ENCODE measurements at places on chromosomes 1 and 21.

DNA sequence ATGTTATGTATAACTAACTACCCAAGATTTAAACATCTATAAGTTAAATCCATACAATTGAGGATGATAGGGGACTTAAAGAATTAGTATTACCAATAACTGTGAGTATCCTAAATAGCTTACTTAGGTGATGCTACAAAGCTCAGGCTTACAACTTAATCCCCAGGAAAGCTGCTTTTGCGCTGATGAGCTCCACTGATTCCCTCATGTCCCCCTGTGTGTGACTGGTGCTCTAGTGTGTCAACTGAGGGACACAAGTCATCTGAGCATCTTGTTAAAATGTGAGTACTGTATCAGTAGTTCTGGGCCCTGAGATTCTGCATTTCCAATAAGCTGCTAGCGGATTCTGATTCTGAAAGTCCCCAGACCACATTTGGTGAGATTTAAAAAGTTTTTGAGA, 1458.8 kb downstream of the MRPL39 start:
- no peak for DNase-seq

GRCh38 chr1:228142155-228142691, 2.1 kb downstream of the GUK1 start:
- DNase-seq, result no peak

- DNase-seq, result peak; percentile 78
Measured at GRCh38 chr1:3312898-3313575, 141.4 kb upstream of the ARHGEF16 start.

DNA sequence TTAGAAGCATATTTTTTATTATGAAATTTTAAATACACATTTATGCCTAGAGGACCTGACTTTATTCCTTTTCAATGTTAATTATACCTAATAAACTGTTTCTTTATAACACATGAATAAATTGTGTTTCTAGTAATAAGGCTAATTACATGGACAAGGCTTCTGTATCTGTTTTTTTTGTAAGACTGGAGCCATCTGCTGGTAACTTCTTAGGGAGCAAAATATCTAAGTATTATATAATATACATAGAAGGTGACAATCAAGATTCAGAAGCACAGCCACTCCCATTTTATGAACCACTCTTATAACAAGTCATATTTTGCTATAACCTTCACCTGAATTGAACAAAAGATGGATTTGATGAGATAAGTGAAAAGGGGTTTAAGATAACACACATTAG, 84.2 kb downstream of the LBR start:
- peak; percentile 0 for DNase-seq

- peak; percentile 60 for DNase-seq
Measured at GRCh38 chr1:155962599-155963211, 15.6 kb downstream of the ARHGEF2 start.

DNA sequence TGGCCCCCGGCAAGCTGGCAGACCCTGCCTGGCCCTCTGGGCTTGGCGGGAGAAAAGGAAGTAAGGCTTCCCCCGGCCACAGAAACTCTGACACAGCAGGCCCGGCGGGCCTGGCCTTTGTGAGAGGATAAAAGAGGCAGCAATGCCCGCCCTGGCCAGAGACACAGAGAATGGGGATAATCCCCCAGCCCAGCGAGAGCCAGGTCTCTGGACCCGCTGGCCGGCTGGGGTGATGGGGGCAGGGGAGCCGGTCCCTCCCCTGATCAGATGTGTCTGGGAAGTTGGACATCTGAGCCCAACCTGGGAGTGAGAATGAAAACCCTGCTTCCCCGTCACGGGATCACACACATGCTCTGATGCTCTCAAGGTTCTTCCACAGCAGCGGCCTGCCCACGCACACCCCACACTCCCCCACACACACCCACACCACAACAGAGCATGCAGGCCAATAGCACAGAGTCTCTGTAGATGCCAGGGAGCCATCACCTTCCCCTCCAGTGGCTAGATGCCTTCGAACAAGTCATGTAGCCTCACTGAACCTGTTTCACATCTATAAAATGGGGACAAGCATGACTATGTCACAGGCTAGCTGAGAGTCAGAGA, 4.2 kb downstream of the RSPO1 start:
- no peak for DNase-seq

DNA sequence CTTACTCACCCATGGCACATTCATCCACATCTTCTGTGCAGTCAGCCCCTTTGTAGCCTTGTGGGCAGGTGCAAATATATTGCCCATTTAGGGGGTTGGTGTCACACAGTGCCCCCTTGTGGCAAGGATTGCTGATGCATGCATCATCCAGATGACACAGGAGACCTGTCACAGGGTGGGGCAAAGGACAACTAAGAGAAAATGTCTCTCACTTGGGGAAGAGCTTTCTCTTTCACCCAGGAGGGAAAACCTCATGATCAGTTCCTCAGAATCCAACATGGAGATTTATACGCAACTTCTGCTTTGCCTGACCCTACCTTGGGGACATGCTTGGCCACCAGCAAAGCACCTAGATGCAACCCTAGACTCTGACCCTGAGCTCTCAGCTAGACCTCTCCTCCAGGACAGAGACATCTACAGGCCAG, 71.8 kb upstream of the ADAM30 start:
- DNase-seq, result peak; percentile 61

DNA sequence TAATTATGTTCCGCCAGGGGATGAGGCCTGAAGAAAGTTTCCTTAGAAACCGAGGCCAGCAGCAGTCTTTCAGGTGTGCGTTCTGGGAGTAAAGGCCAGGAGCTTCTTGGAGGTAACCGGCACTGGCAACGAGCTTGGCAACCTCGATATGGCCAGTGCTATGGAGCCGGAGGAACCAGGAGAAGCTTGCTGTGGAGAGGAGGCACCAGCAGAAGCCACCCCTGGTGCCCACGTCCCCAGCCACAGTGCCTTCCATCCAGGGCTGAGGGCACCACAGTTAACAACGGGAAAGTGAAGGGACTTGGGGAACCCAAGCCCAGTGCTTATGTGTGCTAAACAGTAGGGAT, 41.5 kb upstream of the LIN9 start:
- DNase-seq, result no peak

DNA sequence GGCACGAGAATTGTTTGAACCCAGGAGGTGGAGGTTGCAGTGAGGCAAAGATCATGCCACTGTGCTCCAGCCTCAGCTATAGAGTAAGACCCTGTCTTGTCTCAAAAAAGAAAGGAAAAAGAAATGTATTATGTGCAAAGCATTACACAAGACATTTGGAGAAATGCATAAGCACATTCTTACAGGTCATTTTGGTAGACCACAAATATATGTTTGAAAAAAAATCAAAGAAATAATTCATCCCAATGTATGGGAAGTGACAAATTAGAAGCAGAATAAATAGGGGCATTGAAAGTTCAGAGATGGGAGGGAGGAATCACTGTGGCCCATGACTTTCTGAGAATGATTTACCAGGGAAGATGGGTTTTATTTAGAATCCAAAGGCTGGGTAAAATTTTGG, 283.5 kb upstream of the ADAMTS5 start:
- no peak for DNase-seq

- DNase-seq, result no peak
Measured at GRCh38 chr21:26238646-26239045, 68.1 kb upstream of the APP start.

- DNase-seq, result no peak
Measured at GRCh38 chr1:197985351-197985750, 68.2 kb downstream of the LHX9 start.

DNA sequence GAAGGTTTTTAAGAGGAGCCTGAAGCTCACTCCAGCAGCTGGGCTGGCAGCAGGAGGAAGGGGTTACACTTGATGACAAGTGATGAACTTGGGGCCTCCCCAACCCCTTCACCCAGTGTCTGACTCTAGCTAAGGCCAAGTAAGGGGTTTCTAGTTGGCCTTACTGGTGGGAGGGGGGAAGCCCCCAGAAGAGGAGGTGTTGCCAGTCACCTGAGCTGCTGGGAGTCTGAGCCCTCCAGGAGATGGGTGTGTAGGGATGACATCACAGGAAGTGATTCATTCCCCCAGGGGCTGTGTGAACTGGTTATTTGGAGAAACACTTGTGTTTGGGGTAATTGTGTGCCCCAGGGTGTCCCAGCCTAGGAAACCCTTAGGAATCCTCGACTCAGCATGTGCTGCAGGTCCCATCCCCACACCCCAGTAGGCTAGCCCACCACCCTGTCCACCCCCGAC, 3.1 kb downstream of the PADI1 start:
- peak; percentile 43 for DNase-seq

- DNase-seq, result no peak
Measured at GRCh38 chr1:90509225-90510048, 207.7 kb downstream of the BARHL2 start.

GRCh38 chr1:9766759-9767442, 56.9 kb downstream of the CLSTN1 start:
- DNase-seq, result peak; percentile 87

DNA sequence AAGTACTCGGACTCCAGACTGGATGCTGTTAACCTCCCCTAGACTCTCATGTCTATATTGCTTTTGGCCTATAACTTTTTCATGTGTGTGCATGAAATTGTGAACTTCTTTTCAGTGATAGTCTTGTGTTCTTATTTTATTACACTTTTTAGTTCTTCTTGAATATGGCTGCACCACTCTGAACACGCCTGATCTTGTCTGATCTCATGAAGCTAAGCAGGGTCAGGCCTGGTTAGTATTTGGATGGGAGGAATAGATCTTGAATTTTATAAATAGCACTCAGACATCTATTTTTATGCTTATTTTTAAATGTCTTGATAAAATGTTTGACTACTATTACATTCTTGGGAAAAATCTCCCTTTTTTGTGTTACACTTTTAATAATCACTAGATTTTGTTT, 22.4 kb downstream of the TCP10L start:
- no peak for DNase-seq

DNA sequence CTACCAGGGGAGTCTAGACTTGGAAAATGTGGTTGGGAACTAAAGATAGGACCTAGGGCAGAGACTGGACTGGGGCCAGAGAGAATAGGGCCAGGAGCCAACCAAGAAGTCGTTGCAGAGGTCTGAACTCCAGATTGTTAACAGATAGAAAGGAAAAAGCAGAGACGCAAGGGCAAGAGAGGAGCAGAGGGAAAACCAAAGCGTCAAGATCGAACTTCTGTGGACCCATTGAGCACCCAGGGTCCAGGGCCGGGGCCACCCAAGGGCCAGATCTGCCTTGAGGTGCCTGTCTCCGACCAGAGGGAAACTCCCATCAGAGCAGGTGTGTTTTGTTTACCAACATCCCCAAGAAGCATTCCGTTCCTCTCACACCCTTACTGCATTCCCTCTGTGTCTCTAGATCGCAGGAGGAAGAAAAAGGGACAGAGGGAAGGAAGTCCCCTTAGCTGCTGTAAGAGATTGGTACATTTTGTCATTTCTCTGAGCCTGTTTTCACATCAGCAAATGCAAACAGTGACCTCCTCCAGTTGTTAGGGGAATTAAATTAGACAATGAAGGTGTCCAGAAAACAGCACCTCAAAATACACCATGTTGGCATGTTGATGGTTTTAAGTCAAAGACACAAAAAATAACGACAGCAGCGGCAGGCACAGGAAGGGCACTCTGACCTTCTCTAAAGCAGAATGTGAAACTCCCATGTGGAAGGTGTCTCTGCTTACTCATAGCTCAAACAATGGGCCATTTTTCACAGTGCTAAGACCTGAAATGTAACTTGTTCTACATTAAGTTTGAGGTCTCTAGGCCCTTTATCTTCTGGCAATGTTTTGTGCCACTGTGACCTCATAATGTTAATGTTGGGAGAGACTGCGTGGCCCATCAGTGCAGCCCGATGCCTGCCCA, 105.8 kb upstream of the RAB4A start:
- DNase-seq, result peak; percentile 16

All from lung microvascular endothelial cell (primary cell).